ENCODE measurements at places on chromosomes 7 and 10.

GRCh38 chr10:21976280-21976679 is 27.2 kb downstream of the DNAJC1 start:
- DNase-seq, result no peak

- DNase-seq, result no peak
These were observed 87.1 kb downstream of the KAT6B start for GRCh38 chr10:74913377-74913979.

DNA sequence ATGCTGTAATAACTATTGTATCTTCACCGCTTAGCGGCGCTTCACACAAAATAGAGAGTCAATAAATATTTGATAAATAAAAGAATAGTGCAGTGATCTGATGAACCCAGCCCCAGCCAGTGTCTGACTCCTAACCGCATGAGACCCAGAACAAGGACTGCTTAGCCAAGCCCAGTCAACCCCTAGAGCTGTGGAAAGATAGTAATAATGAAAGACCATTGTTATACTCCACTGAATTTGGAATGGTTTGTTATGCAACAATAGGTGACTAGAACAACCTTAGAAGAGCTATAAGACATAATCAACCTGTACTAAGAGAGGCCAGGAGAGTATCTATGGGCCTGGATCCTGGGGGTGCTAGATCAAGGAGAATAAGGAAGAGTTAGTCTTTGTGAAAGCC is 230.5 kb upstream of the INHBA start:
- no peak for DNase-seq

DNA sequence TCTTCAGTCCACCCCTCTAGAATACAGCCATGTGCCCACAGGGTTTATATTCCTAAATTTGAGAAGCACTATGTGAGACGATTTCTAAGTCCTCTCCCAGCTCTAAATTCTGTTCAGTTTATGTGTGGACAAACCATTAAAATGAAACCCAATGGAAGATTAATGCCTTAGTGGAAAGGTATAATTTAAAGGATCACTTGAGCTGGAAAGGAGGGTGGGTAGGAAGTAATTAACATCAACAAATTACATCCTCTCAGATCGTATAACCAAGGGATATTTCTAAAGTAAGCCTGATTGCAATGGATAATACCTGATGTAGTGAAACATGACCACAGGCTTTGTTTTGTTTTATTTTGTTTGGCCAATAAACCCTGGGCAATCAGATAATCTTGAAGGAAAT is 511.0 kb upstream of the COBL start:
- DNase-seq, result no peak

DNA sequence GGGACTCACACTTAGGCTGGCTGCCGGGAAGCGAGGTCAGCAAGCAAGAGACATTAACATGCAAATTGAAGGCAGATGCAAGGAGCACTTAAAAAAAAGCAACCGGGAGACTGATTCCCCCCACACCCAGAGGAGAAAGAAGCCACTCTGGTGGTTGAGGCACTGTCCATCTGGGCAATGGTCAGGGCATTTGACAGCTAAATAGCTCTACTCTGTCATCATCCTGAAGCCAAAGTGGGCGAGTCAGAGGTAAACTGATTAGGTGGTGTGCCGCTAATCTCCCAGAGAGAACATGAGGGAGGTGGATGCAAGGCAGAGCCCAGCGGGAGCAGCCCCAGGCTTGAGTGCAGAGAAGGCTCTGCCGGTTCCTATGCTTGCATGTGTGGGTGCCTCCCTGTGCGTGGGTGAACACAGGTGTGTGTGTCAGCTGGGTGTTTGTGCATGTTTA is 100.6 kb downstream of the PLXNA4 start:
- DNase-seq, result no peak

GRCh38 chr7:111014079-111014478 is 76.8 kb upstream of the LRRN3 start:
- peak; percentile 36 for DNase-seq

- DNase-seq, result no peak
These were observed 1.8 kb upstream of the CSGALNACT2 start for GRCh38 chr10:43136432-43136831.

- DNase-seq, result peak; percentile 45
These were observed 671 bp upstream of the ATAD1 start for GRCh38 chr10:87818505-87819288.

- DNase-seq, result peak; percentile 82
These were observed 193.2 kb downstream of the MYOF start for GRCh38 chr10:93288679-93289634.

- no peak for DNase-seq
These were observed 38.9 kb downstream of the ADAP1 start for GRCh38 chr7:915291-916218.

DNA sequence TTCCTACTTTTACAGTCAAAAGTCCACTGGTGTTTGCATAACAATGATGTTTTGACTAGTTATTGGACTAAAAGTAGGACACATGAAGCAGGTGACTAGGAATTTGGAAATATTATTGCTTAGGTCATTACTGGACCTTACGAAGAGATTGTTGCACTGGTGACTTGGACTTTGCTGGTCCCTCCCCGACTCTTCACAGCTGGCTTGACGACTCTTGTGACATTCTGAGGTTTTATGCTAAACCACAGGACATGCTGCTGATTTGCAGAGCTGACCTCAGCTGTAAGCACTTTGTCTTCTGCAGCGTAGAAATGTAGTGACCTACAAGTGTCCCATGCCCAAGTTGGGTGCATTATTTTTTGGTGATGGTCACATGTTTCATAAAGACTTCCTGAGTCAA is 21.9 kb downstream of the PCBD1 start:
- DNase-seq, result no peak

DNA sequence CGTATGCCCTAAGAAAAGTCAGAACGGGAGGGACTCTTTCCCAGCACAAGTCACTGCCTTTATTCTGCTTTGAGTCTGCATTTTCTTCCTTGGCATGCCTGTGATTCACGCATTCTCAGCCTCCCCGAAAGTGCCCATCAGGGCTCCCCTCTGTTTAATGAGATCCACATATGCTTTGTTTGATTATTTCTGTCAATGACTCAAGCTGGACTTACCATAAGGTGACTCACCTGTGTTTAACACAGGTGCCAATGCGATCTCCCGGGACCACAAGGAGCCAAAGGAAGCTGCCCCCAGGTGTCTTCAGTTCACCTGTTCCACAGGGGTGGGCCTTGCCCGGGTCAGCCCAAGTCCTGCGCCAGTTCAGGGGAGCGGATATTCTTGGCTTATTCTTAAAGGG is 386.0 kb upstream of the SHH start:
- DNase-seq, result no peak

GRCh38 chr10:124356701-124357560 is 61.8 kb downstream of the OAT start:
- no peak for DNase-seq

- peak; percentile 42 for DNase-seq
These were observed 106.2 kb downstream of the KAT6B start for GRCh38 chr10:74932648-74933047.

GRCh38 chr7:57071-57470 is 135.3 kb upstream of the FAM20C start:
- no peak for DNase-seq

DNA sequence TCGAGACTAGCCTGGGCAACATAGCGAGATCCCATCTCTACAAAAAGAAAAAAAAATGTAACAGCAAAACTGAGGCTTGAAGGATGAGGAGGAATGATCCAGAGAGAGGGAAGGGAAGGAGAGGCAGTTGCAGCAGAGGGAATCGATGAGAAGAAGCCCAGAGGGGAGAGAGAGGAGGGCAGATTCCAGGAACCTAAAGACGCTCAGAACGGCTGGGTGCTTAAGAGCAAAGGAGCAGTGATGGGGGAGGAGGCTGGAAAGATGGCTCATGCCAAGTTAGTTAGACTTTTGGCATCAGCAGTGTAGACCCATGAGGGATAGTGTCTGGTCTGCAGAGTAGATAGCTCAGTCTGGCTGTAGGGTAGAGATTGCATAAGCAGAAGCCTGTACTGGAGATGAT is 10.3 kb upstream of the MUC17 start:
- no peak for DNase-seq

GRCh38 chr7:80370587-80370986 is 141.3 kb downstream of the GNAT3 start:
- peak; percentile 14 for DNase-seq

DNA sequence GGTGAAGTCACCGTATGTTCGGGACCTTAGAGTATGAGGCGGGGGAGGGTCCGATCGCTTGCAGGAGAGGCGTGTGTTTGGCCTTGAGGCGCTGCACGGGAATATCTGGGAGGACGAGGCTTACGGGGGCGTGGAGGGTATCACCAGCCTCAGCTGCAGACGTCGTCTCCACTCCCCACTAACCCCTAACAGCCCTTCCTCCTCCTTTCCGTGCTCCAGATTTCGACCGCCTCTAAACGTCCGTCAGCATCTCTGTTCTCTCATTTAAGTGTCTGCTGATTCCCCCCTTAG is 23.5 kb upstream of the ZNF12 start:
- DNase-seq, result no peak

- DNase-seq, result no peak
These were observed 4.6 kb downstream of the HOXA4 start for GRCh38 chr7:27125986-27126394.

GRCh38 chr7:155758348-155758747 is 53.9 kb downstream of the SHH start:
- no peak for DNase-seq

GRCh38 chr7:156554488-156554887 is 86.1 kb upstream of the RNF32 start:
- no peak for DNase-seq

GRCh38 chr10:89431977-89432376 is 17.6 kb downstream of the IFIT5 start:
- peak; percentile 71 for DNase-seq

DNA sequence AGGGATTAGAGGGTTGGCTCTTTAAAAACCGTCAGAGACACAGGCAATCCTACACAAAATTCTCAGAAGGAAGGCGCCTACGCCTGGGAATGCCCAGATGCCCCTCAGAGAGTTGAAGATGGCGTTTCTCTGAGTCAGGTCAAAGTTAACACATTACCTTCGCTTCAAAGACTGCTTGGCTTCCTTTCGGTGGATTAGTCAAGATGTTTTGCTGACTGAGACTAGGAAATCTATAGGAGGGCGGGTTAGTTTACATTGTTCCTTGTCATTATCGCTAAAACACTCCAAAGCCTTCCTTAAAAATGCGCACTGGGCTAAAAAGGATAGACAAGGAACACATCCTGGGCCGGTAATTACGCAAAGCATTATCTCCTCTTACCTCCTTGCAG is 995 bp upstream of the CFTR start:
- peak; percentile 24 for DNase-seq

GRCh38 chr7:69808391-69808790 is 210.1 kb downstream of the AUTS2 start:
- no peak for DNase-seq

DNA sequence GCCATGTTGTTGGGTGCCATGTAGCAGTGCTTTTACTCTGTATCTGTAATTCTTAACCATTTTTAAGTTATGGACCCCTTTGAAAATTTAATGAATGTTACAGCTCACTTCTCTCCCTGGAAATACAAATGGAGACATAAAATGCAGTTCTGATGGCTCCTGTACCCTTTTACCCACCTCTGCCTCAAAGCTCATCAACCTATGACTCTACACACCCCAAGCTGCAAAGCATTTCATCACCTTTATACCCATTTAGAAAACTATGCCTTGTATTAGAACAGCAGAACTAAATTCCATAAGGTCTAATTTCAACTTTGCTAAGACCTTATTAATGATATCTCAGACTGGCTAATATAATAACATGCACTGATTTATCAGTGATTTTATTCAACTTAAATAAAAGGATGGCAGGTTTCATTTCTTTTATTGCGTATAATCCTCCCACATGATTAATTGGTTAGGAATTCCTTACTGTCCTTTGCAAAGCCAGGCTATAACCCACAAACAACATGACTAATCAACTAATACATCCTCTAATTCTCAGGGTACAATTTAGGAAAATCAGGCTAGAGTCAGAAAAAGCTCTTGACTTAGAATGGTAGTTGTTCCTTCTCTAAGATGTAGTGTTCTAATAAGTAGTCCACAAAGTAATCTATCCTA is 68.1 kb downstream of the CPEB3 start:
- no peak for DNase-seq

- peak; percentile 57 for DNase-seq
These were observed 94.5 kb downstream of the KMT2C start for GRCh38 chr7:152341039-152341913.

- DNase-seq, result peak; percentile 87
These were observed 202.8 kb downstream of the BAMBI start for GRCh38 chr10:28879875-28880682.
